GM12891 (cell line): ENCODE measurements at places on chromosomes 11 and 22.

- DNase-seq, result peak; percentile 45
Observed at GRCh38 chr11:69950120-69950519, 128.0 kb upstream of the ANO1 start.

- peak; percentile 5 for DNase-seq
Observed at GRCh38 chr22:19873960-19874306, 19.3 kb upstream of the GNB1L start.

GRCh38 chr11:133828871-133829270 is 16.4 kb downstream of the SPATA19 start:
- DNase-seq, result no peak

DNA sequence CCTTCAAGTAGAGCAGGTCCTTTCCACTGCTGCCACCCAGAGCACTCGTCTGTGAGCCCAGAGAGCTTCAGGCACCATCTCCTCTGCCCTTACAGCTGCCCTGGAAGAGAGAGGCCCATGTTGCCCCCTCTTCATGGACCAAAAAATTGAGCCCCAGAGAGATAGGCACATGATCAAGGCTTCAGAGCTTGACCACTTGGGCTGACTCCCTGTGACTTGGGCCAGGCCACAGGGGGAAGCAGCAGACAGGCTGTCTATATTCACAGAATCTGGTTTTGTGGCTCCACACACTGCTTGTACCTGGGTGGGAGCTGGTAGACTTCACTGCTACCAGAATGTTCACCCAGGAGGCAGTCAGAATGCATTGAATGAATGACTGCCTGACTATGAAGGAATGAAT is 58.2 kb downstream of the SMIM38 start:
- DNase-seq, result no peak

DNA sequence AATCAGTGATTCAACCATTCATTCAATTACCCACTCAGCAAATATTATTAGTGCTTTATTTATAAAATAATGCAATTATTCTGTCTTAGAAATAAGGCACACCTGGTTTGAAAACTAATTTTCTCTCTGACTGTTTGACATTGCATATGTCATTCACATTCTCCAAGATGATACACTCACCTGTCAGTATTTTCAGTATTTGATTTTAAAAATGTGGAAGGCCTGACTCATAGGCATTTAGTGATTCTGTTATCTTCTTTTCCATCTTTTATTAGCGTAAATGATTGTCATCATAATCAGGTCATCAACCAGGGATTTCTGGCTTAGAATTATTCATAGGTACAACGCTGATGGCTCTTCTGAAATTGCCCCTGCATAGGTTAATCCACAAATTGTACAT is 480.9 kb downstream of the CNTN5 start:
- DNase-seq, result no peak

DNA sequence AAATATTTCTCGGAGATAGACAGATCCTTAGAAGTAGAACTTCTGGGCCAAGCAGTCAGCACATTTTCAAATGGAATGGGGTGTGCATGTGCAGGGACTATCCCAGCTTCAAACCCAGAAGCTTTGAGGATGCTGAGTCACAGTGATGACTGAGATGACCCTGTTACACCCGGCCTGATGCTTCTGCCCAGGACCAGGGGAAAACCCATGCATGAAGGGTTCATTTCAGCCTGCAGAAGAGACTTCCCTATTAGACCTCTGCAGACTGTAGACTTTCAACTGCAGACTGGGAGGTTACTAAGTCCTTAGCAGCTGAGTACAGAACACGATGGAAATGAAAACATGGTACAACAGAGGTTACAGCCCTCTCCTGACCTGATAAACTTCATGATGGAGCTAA is 3.6 kb upstream of the OR2AT4 start:
- peak; percentile 27 for DNase-seq
